ENCODE measurements at places on chromosomes 1 and 21. TPM values are rescaled to one million over a fixed set of nuclear protein-coding genes. Genes with fewer than 3 reads are reported as not detected.

The ASTN1 gene
- 0.09 TPM for total RNA-seq

The FMO4 gene
- total RNA-seq, result 1.3 TPM

The NOC2L gene
- 73.0 TPM for total RNA-seq

The HTR1D gene
- not detected for total RNA-seq

The TIE1 gene
- total RNA-seq, result 19.6 TPM

The ADCY10 gene
- 0.07 TPM for total RNA-seq

The TNFRSF1B gene
- 29.5 TPM for total RNA-seq

The KLHL12 gene
- 12.1 TPM for total RNA-seq

The LORICRIN gene
- not detected for total RNA-seq

The TTC24 gene
- total RNA-seq, result 3.6 TPM

The SEMA6C gene
- 99.4 TPM for total RNA-seq

The SLAMF1 gene
- total RNA-seq, result not detected

The CFAP107 gene
- total RNA-seq, result not detected

The PGBD5 gene
- 1.0 TPM for total RNA-seq

The SH3D21 gene
- total RNA-seq, result 0.10 TPM

The SLC1A7 gene
- 0.24 TPM for total RNA-seq

The STUM gene
- 1.1 TPM for total RNA-seq

The KRTAP10-11 gene
- not detected for total RNA-seq

The TDRKH gene
- 5.3 TPM for total RNA-seq

The DMRTA2 gene
- total RNA-seq, result not detected

The SLC2A5 gene
- 11.3 TPM for total RNA-seq

The FHAD1 gene
- not detected for total RNA-seq

The AGT gene
- 17.3 TPM for total RNA-seq

The FCRL2 gene
- 0.19 TPM for total RNA-seq

The FCRL6 gene
- not detected for total RNA-seq

The SH3BGR gene
- 92.9 TPM for total RNA-seq

The PLA2G5 gene
- not detected for total RNA-seq

The SH2D2A gene
- total RNA-seq, result 1.1 TPM

The PYHIN1 gene
- total RNA-seq, result not detected

The LCE1E gene
- not detected for total RNA-seq

The BMP8B gene
- 0.15 TPM for total RNA-seq

The E2F2 gene
- not detected for total RNA-seq

The LEFTY1 gene
- total RNA-seq, result 0.97 TPM

The BARHL2 gene
- total RNA-seq, result not detected

The S100A2 gene
- 14.7 TPM for total RNA-seq

The SEMA4A gene
- total RNA-seq, result 2.4 TPM

The ADAM30 gene
- not detected for total RNA-seq

The ATAD3B gene
- 5.5 TPM for total RNA-seq

The RHD gene
- 0.40 TPM for total RNA-seq

The IPP gene
- 5.6 TPM for total RNA-seq

The SAMSN1 gene
- total RNA-seq, result not detected

The SPRR2A gene
- total RNA-seq, result not detected

The JUN gene
- 104 TPM for total RNA-seq

The MATN1 gene
- not detected for total RNA-seq

The OR2T33 gene
- total RNA-seq, result not detected

The CFHR3 gene
- total RNA-seq, result 0.49 TPM

The CR1L gene
- not detected for total RNA-seq

The HES5 gene
- not detected for total RNA-seq

The CFHR2 gene
- 0.59 TPM for total RNA-seq

Measured in gastrocnemius medialis (tissue), 4 donors.